Mucosa of gallbladder (tissue), 1 donor: ENCODE measurements at places on chromosomes 11 and 22. TPM values are rescaled to one million over a fixed set of nuclear protein-coding genes. Genes with fewer than 3 reads are reported as not detected.

HORMAD2 gene
- not detected for total RNA-seq

SCO2 gene
- 1.3 TPM for total RNA-seq

INPP5J gene
- total RNA-seq = 8.7 TPM

NLRP14 gene
- total RNA-seq = 0.06 TPM

PEX16 gene
- 31.4 TPM for total RNA-seq

CLDN5 gene
- 27.5 TPM for total RNA-seq
